Stimulated activated CD4-positive, alpha-beta T cell treated with anti-CD3 and anti-CD28 coated beads, TNF-alpha, amount 100 ng/mL, for 1 hour (primary cell): ENCODE measurements at places on chromosomes 6 and 20.

DNA sequence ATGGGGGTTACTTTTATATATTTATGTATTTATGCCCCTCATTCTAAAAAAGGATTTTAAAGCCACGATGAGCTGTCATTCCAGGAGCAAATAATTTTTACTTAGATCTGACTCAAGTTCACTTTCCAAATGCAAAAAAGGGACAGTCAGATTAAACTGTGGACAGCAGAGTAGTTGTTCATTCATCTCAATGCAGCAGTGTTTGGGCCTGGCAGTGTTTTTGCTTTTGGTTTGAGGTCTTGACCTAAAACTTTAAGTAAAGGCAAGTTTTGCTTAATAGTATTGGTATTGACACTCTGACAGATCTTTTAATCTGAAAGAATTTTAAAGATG is 13.9 kb downstream of the JARID2 start:
- DNase-seq = no peak

GRCh38 chr6:7562769-7563168 is 21.3 kb downstream of the DSP start:
- no peak for DNase-seq

DNA sequence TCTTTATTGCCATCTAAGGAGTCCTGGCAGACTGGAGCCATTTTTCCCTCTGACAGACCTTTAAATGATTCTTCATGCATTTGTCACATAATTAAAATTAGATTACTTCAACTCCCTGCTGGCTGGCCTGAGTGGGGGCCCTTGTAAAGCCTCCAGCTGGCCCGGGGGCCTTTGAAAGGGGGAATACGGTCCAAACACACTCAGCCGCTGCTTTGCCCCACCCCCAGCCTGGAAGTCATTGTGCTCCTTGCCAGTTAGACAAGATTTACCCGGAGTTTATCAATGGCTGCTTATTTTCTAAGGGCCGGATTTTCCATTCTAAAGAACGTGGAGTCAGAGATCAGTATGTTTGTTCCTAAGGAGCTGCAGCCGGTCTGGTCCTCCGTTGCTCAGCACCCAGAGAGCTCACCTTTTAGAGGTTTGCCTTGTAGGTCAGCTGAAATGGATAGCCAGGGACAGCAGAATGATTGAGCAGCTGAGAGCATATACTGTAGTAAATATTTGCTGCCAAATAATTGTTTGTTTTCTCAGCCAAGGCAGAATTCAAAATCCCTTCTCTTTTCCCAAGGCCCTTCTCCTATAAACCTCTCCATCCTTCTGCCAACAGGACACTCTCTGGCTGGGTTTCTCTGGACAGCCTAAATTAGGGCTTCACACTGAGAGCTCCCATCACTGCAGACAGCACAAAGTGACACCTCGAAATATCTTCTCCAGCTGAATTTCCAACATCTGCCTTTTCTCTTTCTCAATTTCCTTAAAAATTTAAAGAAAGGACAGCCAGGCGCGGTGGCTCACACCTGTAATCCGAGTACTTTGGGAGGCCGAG is 68.4 kb upstream of the RBM24 start:
- no peak for DNase-seq

DNA sequence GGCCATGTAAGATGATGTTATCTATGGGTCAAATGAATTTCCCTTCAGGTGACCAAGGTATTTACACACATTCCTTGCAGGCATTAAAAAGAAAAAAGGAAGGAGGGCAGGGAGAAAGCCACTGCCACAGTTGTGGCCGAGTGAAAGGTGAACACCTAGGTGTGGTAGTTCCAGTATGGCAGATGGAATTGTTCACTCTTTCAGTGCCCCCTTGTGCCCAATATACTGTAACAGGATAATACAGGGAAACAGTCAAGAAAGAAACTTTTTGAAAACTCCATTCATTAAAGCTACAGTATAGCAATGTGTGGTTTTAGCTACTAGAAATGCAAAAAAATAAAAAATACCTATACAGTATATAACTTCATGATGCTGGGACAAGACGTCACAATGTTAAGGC is 52.1 kb downstream of the BMP2 start:
- no peak for DNase-seq

DNA sequence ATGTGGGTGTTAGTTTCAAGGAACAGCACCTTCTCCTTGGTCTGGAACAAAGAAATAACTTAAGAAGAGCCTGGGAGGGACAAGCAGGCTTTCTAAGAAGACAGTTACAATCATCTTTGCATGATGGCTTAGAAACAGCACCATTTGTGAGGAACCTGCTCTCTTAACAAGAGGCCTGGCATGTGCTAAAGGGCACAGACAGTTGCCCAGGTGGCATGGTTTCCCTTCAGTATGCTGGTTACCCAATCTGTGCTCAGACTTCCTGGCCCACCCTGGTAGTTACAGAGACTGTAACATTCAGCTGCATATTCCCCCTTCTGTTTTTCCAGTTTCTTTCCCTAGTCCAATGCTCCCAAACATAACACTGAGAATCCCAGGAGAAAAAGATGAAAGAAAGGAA is 84.0 kb downstream of the CHD6 start:
- DNase-seq = no peak

GRCh38 chr6:155278319-155279049 is 14.7 kb downstream of the CLDN20 start:
- DNase-seq = no peak

DNA sequence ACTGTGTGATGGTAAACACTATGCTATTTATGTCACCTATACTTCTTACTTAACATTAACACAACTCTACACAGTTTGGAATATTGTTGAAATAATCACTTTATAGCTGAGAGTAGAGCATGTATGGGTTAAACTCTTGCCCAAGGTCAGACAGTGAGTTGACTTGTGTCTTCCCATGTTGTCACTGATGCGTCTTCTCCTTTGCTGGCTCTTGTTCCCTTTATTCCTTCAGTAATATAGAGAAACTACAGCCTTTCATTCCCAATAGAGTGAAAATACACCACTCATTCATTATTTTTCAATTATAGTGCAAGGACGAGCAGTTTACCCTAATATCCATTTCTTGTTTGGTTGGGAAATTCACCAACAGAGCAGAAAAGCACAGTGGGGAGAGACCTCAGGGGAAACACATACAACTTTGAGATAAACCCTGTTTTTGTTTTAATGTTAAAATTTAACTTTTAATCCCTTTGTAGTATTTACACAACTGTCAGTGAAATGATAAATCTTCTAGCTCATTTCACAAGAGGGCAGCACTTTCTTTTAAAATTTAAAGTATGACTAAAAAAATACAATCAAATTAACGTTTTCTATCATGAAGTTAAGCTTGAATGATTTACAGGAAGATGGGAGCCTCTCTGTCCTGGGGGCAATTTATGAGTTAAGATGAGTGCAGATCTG is 363.0 kb downstream of the UTRN start:
- DNase-seq = no peak

DNA sequence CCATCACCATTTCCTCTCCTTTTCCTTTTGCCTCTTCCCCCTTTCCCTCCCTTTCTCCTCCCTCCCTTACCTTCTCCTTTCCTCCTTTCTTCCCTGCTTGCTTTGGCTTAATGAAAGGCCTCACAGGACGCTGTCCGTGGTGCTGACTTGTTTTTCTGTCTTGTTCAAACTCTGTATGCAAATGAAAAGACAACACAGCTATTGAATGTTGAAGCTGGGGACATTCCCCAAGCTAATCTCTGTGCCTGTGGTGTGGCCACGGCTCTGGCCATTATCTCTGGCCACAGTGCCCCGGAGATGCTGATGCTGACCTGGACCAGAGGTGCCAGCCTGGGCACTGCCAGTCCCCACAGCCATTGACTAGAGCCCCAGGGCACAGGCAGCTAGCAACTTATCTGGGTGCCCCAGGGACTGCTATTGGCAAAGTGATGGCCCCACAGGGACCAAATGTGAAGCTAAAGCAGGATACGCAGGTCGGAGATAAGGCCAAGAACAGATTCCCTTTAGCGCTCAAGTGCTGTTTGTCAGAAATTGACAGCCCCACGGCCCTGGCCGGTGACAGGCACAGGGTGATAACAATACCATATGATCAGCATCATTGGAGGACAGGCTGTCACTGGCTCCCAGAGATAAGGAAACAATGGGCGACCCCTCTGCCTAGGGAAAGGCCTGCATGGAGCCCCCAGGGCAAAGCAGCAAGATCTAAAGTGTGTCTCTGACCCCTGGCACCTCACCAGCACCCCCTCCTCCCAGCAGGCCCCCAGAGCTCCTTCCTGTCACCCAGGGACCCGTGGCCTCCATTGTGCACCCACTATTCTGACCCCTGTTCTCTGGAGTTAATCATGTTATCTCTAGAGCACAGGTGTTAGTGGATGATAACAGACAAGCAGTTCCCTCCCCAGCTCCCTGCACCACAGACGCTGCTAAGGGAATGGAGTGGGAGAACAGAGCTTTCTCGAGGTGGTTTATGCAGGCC is 31.6 kb upstream of the SLC32A1 start:
- peak; percentile 11 for DNase-seq

DNA sequence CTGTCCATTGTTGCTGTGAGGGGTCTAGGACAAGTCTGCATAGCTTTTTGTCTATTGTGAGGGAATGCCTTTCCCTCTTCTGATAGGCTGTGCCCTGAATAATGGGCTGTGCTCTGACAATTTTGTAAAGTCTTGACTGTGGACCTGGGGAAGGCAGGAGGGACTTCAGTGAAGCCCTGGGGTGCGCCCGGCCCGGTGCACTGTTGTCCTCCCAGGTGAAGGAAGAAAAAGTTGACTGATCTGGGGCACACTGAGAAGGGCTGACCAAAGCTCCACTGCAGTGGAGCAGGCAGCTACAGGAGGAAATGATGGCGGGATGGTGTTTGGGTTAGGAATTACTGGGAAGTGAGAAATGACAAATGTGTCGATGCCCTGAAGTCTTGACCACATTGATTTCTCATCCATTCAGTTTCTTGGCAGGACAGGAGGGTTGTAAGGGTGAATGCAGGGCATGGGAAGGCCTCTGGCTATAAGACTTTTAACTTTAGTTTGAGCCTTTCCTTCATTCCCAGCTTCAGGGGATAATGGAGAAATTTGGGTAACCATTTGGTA is 224.0 kb upstream of the CST7 start:
- no peak for DNase-seq

- DNase-seq = no peak
Measured at GRCh38 chr20:24034820-24035219, 46.2 kb upstream of the GGTLC1 start.

DNA sequence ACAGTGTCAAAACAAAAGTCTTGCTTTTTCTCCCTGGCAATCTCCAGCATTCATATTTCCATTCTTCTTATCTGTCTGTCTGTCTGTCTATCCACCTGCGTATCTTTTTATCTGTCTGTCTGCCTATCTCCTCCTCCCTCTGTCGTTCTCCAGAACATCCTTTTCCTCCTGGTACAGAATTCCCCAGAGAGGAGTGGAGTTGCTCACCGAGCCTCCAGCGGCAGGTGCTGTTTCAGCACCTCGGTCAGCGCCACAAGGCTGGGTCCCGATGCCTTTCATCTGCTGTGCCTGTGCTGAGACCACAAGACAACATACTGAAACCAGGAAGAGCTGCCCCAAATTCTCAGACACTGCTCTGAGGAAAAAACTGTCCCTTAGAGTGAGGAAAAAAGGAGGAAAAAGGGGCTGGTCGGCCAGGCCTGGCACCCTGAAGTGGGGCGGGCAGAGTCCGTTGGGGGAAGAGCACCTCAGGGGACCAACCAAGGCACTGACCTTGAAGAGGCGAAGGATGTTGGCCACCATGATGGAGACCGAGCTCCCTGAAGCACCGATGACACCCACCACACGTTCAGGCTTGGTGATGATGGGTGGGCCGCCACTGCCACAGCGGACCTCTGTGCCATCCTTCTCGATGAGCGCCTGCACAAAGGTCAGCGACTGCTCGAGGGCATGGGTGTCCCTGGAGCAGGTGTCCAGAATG is 13.3 kb downstream of the GRM4 start:
- DNase-seq = no peak

DNA sequence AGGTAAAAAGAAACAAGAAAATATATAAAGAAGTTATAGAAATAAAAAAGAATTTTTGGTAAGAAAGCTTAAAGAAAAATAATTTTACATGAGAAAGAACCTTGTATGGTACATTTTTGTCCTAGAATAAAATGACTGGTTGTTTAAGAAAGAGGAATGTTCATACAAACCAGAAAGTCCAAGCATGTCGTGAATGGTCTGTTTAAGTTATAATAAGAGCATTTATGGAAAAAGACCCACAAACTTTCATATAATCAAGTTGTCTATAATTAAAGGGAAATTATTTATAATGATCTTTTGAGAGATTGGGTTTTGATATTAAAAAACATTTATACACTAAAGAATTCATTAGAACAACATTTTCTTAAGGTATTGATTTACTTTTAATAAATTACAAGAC is 27.8 kb upstream of the FAM110A start:
- DNase-seq = no peak

- no peak for DNase-seq
Measured at GRCh38 chr6:28900577-28901256, 23.1 kb downstream of the TRIM27 start.

- DNase-seq = no peak
Measured at GRCh38 chr20:1893721-1894470, 1.3 kb upstream of the SIRPA start.

GRCh38 chr6:166410426-166410935 is 27.7 kb upstream of the MPC1 start:
- DNase-seq = no peak

DNA sequence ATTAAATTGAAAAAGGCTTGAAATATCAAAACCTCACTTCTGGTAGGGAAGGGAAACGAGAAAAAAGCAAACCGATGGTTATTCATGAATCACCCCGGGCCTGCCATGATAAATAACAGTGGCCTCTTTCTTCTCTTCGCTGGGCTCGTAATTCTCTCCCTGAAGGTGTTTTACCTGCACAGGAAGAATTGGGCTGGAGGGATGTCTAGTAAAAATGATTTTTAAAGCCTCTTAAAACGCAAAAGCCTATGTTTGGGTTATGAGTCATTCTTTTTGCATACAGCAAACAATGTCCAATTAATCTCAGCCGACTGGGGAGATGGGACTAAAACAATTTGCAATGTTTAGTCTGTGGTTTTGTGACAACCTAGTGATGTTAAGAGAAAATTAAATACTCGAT is 16.8 kb downstream of the LINC00237 start:
- DNase-seq = no peak

DNA sequence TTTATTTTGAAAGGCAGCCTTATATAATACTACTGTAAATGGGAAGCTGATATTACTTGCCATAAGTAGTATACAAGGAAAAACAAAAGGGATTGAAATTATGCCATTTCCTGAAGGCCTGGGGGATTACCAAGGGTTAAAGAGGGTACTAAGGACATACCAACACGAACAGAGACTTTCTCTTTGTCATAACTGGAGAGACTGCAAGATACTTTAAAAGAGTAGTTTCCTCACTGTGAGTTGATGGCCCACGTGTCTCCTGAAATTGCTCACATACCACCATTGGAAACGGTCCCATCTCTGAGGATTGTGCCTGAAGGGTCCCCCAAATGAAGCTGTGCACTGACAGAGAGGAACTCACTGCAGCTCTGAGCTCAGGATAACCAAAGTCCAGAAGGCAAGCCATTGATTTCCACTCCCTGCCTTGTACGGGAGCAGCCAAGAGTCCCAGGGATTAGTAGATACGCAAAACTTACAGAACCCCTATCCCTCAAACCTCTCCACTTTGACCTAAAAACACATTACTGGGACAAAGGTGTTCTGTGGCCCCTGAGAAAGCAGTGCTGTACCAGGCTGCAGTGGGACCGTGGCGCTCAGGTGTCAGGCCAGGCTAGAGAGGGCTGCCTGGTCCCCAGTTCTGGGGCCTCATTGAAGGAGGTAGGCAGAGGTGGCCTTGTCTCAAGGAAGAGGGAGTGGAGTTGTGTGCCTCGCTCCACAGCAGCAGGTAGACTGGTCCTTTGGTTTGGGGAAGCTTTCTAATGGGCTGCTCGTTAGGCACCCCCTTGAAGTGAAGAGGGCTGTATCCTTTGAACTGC is 15.2 kb downstream of the PSMG4 start:
- no peak for DNase-seq

GRCh38 chr20:46990596-46991104 is 96.0 kb downstream of the EYA2 start:
- no peak for DNase-seq
